ENCODE measurements at places on chromosomes 13 and 19. TPM values are rescaled to one million over a fixed set of nuclear protein-coding genes. Genes with fewer than 3 reads are reported as not detected.

GRCh38 chr19:2249880-2250765, 1.0 kb downstream of the AMH start:
- peaks cover 9% of the 10 kb centered on the region for H3K27me3 ChIP-seq
- no peak overlapping the region for H3K27ac ChIP-seq
- H3K4me3 ChIP-seq = no peak overlapping the region
- H3K4me1 ChIP-seq = no peaks in the 10 kb centered on the region

DNA sequence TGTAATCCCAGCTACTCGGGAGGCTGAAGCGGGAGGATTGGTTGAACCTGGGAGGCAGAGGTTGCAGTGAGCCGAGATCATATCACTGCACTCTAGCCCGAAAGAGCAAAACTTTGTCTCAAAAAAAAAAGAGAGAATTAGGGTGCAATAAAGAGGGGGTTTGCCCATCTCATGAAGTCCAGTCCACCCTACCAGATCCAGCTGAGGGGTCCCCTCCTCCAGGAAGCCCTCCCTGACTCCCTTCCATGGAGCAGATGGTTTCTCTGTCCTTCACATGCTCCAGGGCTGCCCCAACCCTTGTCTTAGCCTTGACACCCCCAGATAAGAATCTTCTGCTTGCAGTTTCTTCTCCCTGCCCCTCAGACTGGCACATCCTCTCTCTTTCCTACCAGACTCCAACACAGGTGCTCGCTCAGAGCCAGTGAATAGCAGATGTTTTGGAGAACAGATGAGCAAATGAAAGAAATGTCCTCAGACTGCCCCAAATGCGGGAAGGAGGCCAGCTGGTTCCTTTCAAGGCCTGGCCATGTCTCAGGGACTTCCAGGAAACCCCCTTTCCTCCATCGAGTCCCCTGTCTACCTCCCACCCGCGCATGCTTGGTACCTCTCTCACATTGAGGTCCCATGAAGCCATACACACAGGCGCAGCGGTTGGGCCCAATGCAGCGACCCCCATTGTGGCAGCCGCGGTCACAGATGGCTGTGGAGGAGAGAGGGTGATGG, 5.0 kb downstream of the FBN3 start:
- no peak overlapping the region for H3K27ac ChIP-seq
- no peak for DNase-seq
- no peak overlapping the region for H3K4me3 ChIP-seq
- peaks cover 12% of the 10 kb centered on the region for H3K4me1 ChIP-seq
- H3K27me3 ChIP-seq = peaks cover 34% of the 10 kb centered on the region

GRCh38 chr19:46571495-46571894, 29.6 kb upstream of the CALM3 start:
- no peak overlapping the region for H3K27ac ChIP-seq
- H3K27me3 ChIP-seq = peaks cover 24% of the 10 kb centered on the region
- no peaks in the 10 kb centered on the region for H3K4me1 ChIP-seq
- H3K4me3 ChIP-seq = no peak overlapping the region

DNA sequence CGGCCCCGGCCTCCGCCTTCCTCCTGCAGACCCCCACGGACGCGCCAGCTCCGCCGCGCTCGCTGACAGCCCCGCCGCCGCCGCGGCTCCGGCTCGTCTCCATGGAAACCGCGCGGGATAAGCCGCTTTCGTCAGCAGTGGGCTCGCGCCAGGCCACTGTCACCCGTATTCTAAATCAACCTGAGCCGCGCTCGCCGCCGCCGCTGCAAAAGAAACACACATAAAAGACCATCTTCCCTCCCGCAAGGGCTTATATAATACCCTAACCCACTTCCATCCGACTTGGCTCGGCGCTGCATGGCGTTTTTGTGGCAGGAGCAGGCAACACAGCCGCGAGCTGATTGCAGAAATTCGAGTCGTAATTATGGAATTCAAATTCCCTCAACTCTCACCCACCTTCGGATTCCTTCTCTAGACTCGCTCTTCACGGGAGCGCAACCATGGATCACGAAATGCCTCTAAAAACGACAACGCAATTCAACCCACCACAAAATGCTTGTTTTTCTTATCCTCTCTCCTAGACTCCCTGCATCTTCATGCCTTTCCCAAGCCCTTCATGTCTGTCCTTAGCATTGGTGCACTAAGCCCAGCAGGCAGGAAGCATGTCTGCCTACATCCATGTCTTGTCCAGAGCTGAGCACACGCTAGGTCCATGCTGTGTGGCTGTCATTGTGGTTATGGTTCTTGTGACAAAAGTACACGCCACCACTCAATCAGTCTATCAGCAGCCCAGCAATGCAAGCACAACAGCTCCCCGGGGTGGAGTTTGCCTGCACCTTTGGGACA, at the start of gene AMER2:
Gene AMER2 (minus strand): TSS at position 772 of the 786 bp plus-strand sequence. CDS start 669 bp downstream, at position 103.
- peak within 1 kb of the TSS; percentile 54 for H3K4me3 ChIP-seq
- peaks cover 39% of the 10 kb centered on the region for H3K27me3 ChIP-seq
- no peak for DNase-seq
- H3K4me1 ChIP-seq = peaks cover 9% of the 10 kb centered on the region
- H3K36me3 ChIP-seq = no peaks in the 10 kb centered on the region

DNA sequence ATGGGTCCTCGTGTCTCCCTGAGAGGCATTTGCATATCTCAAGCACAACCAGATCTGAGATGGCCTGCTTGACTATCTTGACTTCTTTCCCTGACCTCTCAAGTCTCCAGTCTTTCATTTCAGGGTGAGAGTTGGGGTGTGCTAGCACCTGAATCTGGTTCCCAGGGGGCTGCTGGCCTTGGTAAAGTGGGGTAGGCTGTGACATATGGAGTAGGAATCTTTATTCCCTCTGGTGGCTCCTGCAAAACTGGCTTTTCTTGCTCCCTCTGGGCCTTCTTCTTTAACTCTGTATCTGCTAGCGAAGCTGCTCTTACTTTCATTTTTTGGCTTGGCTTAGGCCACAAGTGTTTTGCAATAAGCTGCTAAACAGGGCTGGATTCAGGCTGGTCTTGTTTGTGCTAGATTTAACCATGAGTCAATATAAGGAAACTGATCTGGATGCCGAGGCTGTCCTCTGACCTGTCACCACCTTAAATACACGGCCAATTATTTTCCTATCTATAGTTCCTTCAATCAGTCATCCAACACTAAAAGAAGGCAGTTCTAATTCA, 42.3 kb downstream of the ZNF493 start:
- peak overlapping the region; percentile 26 for H3K4me3 ChIP-seq
- no peaks in the 10 kb centered on the region for H3K4me1 ChIP-seq
- no peak for DNase-seq
- no peak overlapping the region for H3K27ac ChIP-seq
- peaks cover 2% of the 10 kb centered on the region for H3K27me3 ChIP-seq
- H3K36me3 ChIP-seq = no peaks in the 10 kb centered on the region

DNA sequence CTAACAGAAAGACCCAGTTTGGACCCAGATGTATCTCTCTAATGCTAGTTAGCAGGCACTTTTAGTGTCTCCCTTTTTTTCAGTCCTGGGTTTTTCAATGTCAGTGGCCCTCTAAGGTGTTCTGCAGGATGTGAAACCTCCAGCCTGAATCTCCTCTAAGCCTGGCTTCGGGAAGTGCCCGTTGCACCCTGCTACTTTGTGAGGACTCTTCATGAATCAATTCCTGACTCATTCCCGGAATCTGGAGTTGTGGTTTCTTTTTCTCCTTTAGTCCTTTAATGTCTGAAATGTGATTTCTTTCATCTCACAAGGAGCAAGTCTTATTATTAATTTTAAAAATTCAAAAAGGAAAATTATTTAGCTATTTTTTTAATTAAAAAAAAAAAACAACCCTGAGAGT, 116.0 kb downstream of the ZNF536 start:
- H3K4me1 ChIP-seq = no peaks in the 10 kb centered on the region
- peaks cover 2% of the 10 kb centered on the region for H3K36me3 ChIP-seq
- no peaks in the 10 kb centered on the region for H3K27me3 ChIP-seq
- no peak overlapping the region for H3K4me3 ChIP-seq
- H3K27ac ChIP-seq = no peak overlapping the region

- peaks cover 33% of the 10 kb centered on the region for H3K36me3 ChIP-seq
- H3K4me1 ChIP-seq = peaks cover 12% of the 10 kb centered on the region
- H3K27ac ChIP-seq = peak overlapping the region; percentile 99
- peak overlapping the region; percentile 99 for H3K4me3 ChIP-seq
- H3K27me3 ChIP-seq = peaks cover 6% of the 10 kb centered on the region
Observed at GRCh38 chr19:35628264-35628564, 622 bp upstream of the RBM42 start.

DNA sequence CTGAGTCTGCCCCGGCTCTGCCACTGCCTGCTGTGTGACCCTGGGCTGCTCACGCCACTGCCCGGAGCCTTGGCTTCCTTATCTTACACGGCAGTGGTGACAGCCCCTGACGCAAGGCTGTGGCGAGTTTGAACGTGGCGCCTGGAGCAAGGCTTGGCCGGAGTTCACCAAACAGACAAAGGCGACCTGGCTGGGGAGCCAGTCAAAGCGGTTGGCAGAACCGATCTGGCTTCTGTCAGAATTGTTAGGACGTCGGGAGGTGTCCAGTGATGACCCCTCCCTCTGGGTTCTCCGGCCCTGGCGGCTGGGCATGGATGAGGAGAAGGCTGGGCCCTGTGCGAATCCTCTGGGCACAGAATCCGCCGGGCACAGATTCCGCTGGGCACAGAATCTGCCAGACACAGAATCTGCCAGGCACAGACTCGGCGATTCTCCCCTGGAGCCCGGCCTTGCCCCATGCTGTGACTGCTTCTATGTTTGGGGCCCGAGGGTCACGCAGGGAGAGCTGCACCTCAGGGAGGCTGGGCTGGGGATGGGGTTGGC, 11.7 kb upstream of the TMEM255B start:
- DNase-seq = no peak
- H3K4me1 ChIP-seq = 0 out of 2 replicates have a peak, but pooled peaks cover 2% of the 10 kb centered on the region
- peaks cover 7% of the 10 kb centered on the region for H3K36me3 ChIP-seq
- H3K27ac ChIP-seq = no peak overlapping the region

GRCh38 chr13:35342440-35342839, 134.0 kb downstream of the MAB21L1 start:
- H3K27me3 ChIP-seq = no peaks in the 10 kb centered on the region
- DNase-seq = no peak

GRCh38 chr19:51316688-51317087, 5.2 kb downstream of the IGLON5 start:
- H3K4me1 ChIP-seq = no peaks in the 10 kb centered on the region
- no peak for DNase-seq
- no peaks in the 10 kb centered on the region for H3K36me3 ChIP-seq

DNA sequence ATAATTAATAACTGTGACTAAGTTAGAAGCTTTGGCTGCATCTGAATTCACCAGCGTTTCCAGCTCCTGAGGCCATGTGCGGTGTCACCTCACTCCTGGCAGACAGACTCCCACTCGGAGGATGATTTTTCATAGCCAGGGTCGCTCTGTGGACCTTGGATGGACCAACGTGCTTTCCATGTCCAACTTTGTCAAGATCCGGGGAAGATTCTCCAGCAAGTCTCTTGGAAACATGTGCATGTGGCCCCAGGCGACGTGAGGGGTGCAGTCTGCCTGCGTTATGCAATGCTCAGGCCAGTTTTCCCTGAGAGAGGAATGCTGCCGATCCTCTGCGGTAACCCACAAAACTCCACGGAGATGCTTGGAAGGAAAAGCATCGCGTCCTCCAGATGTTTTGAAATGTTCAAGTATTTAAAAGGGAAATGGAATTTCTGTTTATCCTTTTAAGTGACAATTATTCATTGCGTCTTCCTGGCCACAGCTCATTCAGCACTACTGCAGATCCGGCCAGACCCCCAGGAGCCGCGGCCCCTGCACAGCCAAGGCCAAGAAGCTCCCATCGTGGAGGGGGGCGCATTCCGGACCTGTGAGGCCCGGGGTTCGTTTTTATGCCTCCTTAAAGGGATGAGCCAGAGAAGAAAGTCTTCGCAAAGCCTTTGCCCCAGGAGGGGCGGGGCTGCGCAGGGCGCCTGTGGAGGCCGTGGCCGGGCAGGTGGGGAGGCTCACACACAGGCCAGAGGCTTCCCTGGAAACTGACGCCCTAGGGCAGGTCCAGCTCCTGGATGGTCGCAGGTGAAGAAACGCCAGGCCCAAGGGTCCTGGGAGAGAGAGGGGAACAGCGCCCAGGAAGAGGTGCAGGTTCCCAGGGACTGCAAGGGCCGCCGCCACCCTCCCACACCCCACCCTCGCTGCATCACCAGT, 46.0 kb downstream of the C13orf46 start:
- H3K4me3 ChIP-seq = peak overlapping the region; percentile 76
- peaks cover 6% of the 10 kb centered on the region for H3K27me3 ChIP-seq
- peak; percentile 98 for DNase-seq
- peaks cover 42% of the 10 kb centered on the region for H3K36me3 ChIP-seq
- H3K27ac ChIP-seq = peak overlapping the region; percentile 95

DNA sequence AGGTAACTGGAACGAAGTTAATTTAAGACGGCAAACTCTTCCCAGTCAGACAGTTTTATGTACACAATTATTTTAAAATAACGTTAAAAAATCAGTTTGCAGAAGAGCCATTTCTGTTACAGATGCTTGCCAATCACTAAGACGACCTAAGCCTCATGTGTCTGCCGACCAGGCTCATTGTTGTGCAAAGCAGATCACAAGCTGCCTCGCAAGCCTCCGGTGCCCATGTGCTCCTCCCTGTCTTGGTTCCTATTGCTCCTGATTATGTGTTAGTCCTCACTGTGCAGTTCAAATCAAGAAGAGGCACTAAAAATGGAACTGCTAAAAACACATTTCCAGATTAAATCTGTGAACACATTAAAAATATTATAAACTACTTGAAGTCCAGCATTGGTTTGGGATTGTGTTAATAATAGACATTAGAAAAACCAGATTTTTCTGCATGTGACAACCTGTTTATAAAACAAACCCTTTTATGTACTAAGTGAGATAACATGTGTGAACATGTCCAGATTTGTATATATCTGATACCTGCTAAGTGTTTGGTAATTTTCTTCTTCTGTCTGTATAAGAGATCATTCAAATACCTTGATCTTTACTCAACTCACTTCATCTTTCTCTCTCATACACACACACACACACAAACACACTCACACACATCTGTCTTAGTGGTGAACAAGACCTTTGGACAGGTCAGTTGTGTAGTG, 81.9 kb upstream of the SLC15A1 start:
- H3K27ac ChIP-seq = no peak overlapping the region
- DNase-seq = no peak
- H3K36me3 ChIP-seq = peaks cover 14% of the 10 kb centered on the region
- peaks cover 12% of the 10 kb centered on the region for H3K4me1 ChIP-seq

DNA sequence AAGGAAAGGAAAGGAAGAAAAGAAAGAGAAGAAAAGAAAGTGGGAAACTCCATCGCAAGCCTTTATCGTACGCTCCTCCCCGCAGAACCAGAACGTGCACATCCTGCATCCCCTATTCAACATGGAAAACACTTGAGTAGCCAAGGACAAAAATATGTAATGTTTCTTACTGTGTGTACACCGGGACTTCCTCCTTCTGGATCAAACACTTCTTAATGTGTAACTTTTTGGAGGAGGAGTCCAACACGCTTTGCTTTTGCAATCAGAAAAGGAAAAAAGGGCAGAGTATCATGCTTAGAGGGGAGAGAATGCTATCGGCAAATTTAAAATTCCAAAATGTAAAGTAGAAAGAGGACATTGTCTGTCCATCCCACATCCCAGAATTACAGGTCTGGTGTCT, 7.8 kb upstream of the SHFL start:
- no peak for DNase-seq
- no peaks in the 10 kb centered on the region for H3K4me1 ChIP-seq
- no peaks in the 10 kb centered on the region for H3K36me3 ChIP-seq
- H3K27me3 ChIP-seq = peaks cover 24% of the 10 kb centered on the region

- H3K4me1 ChIP-seq = peaks cover 6% of the 10 kb centered on the region
- peaks cover 2% of the 10 kb centered on the region for H3K27me3 ChIP-seq
- H3K36me3 ChIP-seq = no peaks in the 10 kb centered on the region
- no peak overlapping the region for H3K27ac ChIP-seq
- H3K4me3 ChIP-seq = no peak overlapping the region
Observed at GRCh38 chr13:46101484-46102254, 3.2 kb downstream of the CPB2 start.

LGI4 gene
- not detected for total RNA-seq

RUBCNL gene
- total RNA-seq = not detected

GPR12 gene
- total RNA-seq = not detected

LILRA2 gene
- not detected for total RNA-seq

CYP2A6 gene
- not detected for total RNA-seq

HCN2 gene
- 3.0 TPM for total RNA-seq
